Panc1 (cell line): ENCODE measurements at places on chromosomes 13 and 19.

- no peak overlapping the region for H3K27ac ChIP-seq
- H3K36me3 ChIP-seq: no peaks in the 10 kb centered on the region
- H3K4me1 ChIP-seq: 0 out of 2 replicates have a peak, but pooled peaks cover 5% of the 10 kb centered on the region
- DNase-seq: no peak
- peaks cover 7% of the 10 kb centered on the region for H3K27me3 ChIP-seq
Observed at GRCh38 chr19:29860492-29860891, 48.7 kb downstream of the CCNE1 start.

DNA sequence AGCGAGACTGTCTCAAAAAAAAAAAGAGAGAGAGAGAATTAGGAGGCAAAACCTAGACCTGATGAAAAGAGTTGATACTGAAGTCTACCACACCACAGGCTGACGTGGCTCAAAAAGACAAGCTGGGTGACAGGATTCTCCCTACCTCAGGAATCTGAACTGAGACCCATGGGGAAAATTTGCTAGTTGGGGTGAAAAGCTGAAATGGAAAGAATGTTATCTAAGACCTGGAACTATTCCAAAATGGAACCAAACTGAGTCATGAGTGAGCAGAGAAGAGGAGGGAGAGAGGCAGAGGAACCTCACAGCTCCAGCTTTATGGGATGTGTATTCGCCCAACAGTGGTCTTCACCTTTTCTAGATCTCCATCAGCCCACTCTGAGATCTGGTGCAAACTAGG, 11.7 kb downstream of the SMG9 start:
- no peak overlapping the region for H3K27ac ChIP-seq
- peaks cover 9% of the 10 kb centered on the region for H3K36me3 ChIP-seq
- H3K4me1 ChIP-seq: no peaks in the 10 kb centered on the region
- no peaks in the 10 kb centered on the region for H3K27me3 ChIP-seq
- H3K4me3 ChIP-seq: no peak overlapping the region
- no peak for DNase-seq

- no peak for DNase-seq
- H3K36me3 ChIP-seq: no peaks in the 10 kb centered on the region
- H3K27ac ChIP-seq: no peak overlapping the region
- no peak overlapping the region for H3K4me3 ChIP-seq
- no peaks in the 10 kb centered on the region for H3K27me3 ChIP-seq
Observed at GRCh38 chr19:8017808-8018207, 12.4 kb upstream of the ELAVL1 start.

GRCh38 chr13:22789027-22789593, 391.7 kb upstream of the SGCG start:
- H3K36me3 ChIP-seq: no peaks in the 10 kb centered on the region
- DNase-seq: no peak
- no peak overlapping the region for H3K27ac ChIP-seq
- H3K27me3 ChIP-seq: no peaks in the 10 kb centered on the region
- H3K4me3 ChIP-seq: no peak overlapping the region

DNA sequence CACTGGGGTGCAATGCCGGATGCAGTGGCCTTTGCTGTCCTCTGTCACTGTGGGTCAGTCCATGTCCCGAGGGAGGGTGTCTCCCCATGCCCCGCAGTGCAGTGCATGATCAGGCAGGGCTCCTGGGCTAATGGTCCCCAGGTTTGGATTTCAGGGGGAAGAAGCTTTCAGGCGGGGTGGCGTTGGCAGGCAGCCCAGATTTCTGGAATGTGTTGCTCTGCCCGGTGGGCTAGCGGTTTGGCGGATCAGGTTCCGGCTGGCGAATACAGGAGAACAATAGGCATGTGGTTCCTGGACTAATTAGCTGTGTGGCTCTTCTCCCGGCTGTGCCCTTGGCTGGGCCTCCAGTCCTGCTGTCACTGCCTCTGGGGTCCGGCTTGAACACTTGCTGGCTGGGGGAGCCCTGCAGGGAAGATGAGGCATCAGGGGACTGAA, 141.3 kb downstream of the FGF9 start:
- H3K36me3 ChIP-seq: no peaks in the 10 kb centered on the region
- peaks cover 5% of the 10 kb centered on the region; the same call in 1 of the 2 replicates for H3K27me3 ChIP-seq
- H3K27ac ChIP-seq: no peak overlapping the region
- H3K4me1 ChIP-seq: no peaks in the 10 kb centered on the region

GRCh38 chr19:33235269-33235995, 9.8 kb upstream of the SLC7A10 start:
- H3K36me3 ChIP-seq: no peaks in the 10 kb centered on the region
- DNase-seq: peak; percentile 47
- H3K27me3 ChIP-seq: no peaks in the 10 kb centered on the region

GRCh38 chr13:110448677-110449076, 112.8 kb downstream of the RAB20 start:
- no peaks in the 10 kb centered on the region for H3K27me3 ChIP-seq
- DNase-seq: no peak
- H3K4me1 ChIP-seq: no peaks in the 10 kb centered on the region
- no peak overlapping the region for H3K27ac ChIP-seq
- no peaks in the 10 kb centered on the region for H3K36me3 ChIP-seq

DNA sequence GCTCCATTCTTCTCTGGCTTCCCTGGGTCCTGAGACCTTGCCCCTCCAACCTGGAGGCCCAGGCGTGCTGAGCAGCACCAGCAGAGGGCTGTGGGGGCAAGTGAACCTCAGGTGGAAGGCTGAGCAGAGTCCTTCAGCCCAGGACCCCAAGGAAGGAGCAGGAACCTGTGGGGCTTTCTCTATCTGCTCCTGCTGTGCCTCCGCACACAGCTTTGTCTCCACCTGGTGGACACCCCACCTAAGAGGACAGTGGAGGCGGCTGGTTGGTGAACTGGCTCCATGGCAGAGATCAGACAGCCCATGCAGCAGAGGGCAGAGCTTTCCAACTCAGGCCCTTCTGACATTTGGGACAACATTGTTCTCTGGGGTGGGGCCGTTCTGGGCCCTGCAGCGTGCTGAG, 19.7 kb downstream of the ZFR2 start:
- no peaks in the 10 kb centered on the region for H3K36me3 ChIP-seq
- H3K27ac ChIP-seq: no peak overlapping the region
- H3K27me3 ChIP-seq: no peaks in the 10 kb centered on the region
- H3K4me3 ChIP-seq: no peak overlapping the region
- DNase-seq: no peak
- no peaks in the 10 kb centered on the region for H3K4me1 ChIP-seq

GRCh38 chr13:68439817-68440216, 1209.7 kb upstream of the PCDH9 start:
- no peak overlapping the region for H3K4me3 ChIP-seq
- peak overlapping the region; percentile 51; the same call in 1 of the 2 replicates for H3K27ac ChIP-seq
- no peaks in the 10 kb centered on the region for H3K27me3 ChIP-seq
- no peaks in the 10 kb centered on the region for H3K36me3 ChIP-seq

GRCh38 chr13:25725104-25725503, 326.7 kb downstream of the SHISA2 start:
- DNase-seq: no peak
- no peak overlapping the region for H3K4me3 ChIP-seq

DNA sequence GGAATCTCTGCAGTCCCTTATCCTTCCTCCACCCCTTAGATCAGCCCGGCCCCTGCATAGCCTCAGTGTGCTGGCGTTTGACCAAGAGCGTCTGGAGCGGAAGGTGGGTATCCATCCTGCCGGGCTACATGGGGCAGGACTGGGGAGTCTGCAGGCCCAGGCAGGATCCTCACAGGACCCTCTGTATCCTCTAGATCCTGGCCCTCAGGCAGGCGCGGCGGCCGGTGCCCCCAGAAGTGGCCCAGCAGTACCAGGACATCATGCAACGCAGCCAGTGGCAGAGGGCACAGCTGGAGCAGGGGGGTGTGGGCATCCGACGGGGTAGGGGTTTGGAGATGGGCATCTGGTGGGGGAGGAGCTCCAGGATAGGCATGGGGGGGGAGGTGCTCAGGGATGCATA, 8.9 kb downstream of the PODNL1 start:
- H3K4me1 ChIP-seq: no peaks in the 10 kb centered on the region
- H3K27ac ChIP-seq: no peak overlapping the region
- DNase-seq: no peak

GRCh38 chr13:49616676-49617065, 11.6 kb upstream of the ARL11 start:
- no peak overlapping the region for H3K4me3 ChIP-seq
- no peak for DNase-seq
- no peaks in the 10 kb centered on the region for H3K27me3 ChIP-seq
- no peaks in the 10 kb centered on the region for H3K4me1 ChIP-seq
- no peak overlapping the region for H3K27ac ChIP-seq

DNA sequence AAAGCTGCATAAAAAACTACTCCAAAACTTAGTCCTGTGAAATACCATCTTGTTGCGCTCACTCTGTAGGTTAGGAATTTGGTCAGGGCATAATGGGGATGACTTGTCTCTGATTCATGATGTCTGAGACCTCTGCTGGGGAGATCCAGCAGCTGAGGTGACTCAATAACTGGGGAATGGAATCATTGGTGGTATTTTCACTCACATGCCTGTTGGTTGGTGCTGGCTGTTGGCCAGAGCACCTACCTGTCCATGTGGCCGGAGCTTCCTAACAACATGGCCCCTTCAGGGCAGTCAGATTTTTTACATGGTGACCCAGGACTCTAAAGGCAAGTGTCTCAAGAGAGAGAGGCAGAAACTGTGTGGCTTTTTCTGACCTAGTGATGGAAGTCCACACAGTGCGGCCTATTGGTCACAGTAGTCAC, 7.4 kb upstream of the ESD start:
- no peaks in the 10 kb centered on the region for H3K27me3 ChIP-seq
- no peaks in the 10 kb centered on the region for H3K36me3 ChIP-seq
- H3K4me3 ChIP-seq: no peak overlapping the region
- no peaks in the 10 kb centered on the region for H3K4me1 ChIP-seq
- peak; percentile 46 for DNase-seq

GRCh38 chr19:918481-919198, 1.5 kb downstream of the KISS1R start:
- peaks cover under 1% of the 10 kb centered on the region; the same call in 1 of the 2 replicates for H3K4me1 ChIP-seq
- H3K36me3 ChIP-seq: no peaks in the 10 kb centered on the region
- peak overlapping the region; percentile 45 for H3K4me3 ChIP-seq
- no peak overlapping the region for H3K27ac ChIP-seq
- no peaks in the 10 kb centered on the region for H3K27me3 ChIP-seq
- no peak for DNase-seq

DNA sequence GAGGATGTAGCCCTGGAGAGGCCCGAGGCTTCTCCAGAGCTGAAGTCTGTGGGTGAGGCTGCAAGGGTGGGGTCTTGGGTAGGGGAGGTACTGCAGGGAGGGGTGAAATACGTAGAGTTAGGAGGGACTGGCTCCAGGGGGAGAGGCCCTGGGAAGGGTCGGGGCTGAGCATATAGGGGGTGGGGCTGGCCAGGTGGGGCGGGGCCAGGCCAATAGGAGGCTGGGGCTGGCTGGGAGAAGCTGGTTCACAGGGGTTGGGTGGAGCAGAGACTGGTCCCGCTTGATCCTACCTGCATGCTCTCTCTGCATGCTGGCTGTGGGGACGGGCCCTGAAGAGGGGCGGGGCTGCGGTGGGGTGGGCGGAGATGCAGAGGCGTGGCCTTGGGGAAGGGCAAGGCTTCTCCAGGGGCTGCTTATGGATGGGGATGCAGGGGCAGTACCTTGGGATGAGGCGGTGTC, 51.9 kb downstream of the CELF5 start:
- DNase-seq: no peak
- H3K4me3 ChIP-seq: no peak overlapping the region
- H3K27me3 ChIP-seq: no peaks in the 10 kb centered on the region

DNA sequence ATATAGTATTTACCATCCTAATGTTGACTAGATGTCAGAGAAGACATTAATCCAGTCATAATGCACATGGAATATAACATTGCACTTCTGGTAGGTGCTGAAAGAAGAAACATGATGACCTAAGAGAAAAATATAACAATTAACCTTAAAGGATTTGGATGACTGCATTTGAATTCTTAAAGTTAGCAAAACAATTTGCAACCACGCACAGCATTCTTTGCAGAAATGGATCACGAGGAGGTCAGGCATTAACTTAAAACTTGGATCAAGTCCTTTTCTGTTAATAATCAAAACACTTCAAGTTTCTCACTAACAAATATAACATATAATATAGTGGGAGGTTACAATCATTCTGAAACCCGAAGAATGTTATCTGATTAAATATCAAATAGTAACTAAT, 525.0 kb upstream of the SLITRK6 start:
- no peaks in the 10 kb centered on the region for H3K4me1 ChIP-seq
- H3K27me3 ChIP-seq: no peaks in the 10 kb centered on the region
- no peaks in the 10 kb centered on the region for H3K36me3 ChIP-seq
- H3K4me3 ChIP-seq: no peak overlapping the region

DNA sequence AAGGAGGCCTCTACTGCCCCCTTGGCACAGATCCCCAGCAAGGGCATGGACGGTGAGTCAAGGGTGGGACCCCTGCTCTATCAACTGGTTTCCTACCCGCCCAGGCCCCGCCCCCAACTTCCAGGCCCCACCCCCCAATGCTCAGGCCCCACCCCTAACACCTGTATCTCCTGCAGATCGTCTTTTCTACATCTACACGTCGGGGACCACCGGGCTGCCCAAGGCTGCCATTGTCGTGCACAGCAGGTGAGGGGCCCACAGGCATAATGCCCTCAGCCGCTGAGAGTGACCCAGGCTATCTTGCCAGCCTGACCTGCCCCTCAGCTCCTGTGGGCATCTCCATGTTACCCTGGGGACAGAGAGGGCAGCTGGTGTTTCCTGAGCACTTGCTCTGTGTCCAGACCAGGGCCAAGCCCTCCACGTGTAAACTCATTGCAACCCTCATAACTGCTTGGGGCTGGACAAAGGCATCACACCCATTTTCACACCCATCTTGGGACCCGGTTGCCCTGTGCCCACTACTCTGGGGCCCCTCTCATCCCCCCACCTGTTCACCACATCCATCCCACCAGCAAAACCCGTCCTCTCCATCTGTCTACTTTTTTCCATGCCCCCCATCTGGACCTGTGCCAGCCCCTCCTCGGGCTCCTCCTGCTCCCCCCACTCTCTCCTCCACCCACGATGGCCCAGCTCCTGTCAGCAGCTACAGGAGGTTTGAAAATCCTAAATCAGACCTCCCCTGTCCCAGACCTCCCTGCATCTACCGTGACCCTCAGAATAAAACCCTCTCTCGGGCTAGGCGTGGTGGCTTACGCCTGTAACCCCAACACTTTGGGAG, 17.2 kb downstream of the SLC27A1 start:
- H3K4me3 ChIP-seq: no peak overlapping the region
- H3K4me1 ChIP-seq: no peaks in the 10 kb centered on the region
- no peaks in the 10 kb centered on the region for H3K27me3 ChIP-seq
- H3K36me3 ChIP-seq: no peaks in the 10 kb centered on the region
- no peak for DNase-seq

DNA sequence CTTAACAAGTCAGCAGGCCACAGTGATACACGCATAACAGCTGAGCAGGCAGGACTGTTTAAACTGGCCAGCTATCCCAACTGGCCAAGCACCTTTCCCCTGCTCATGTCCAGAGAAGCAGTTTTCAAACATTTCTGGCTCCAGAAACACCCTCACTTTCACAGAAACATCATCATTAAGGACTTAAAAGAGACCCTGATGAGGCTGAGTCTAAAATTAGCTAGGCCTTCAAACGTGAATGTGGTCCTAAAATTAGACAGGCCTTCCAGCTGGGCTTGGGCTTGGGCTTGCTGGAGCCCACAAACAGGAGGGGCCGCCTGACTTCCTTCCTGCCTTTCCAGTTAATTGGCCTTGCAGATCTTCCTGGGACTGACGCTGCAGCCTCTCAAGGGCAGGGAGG, 334.2 kb downstream of the DNAJC15 start:
- no peak for DNase-seq
- no peak overlapping the region for H3K4me3 ChIP-seq
- H3K27me3 ChIP-seq: no peaks in the 10 kb centered on the region
- no peak overlapping the region for H3K27ac ChIP-seq
- H3K4me1 ChIP-seq: no peaks in the 10 kb centered on the region

- H3K4me1 ChIP-seq: no peaks in the 10 kb centered on the region
- no peaks in the 10 kb centered on the region for H3K36me3 ChIP-seq
- H3K27me3 ChIP-seq: no peaks in the 10 kb centered on the region
- H3K4me3 ChIP-seq: no peak overlapping the region
- no peak overlapping the region for H3K27ac ChIP-seq
Observed at GRCh38 chr13:109974354-109974753, 188.0 kb upstream of the IRS2 start.
